ENCODE measurements at places on chromosomes 1 and 21. TPM values are rescaled to one million over a fixed set of nuclear protein-coding genes. Genes with fewer than 3 reads are reported as not detected.

AGMAT gene
- total RNA-seq = 0.53 TPM

GSTM4 gene
- 9.9 TPM for total RNA-seq

S100A12 gene
- total RNA-seq = not detected

FALEC gene
- total RNA-seq = 0.70 TPM

BLACAT1 gene
- not detected for total RNA-seq

CNN3 gene
- total RNA-seq = 322 TPM

IL23R gene
- not detected for total RNA-seq

PLEKHA6 gene
- 0.08 TPM for total RNA-seq

RGSL1 gene
- not detected for total RNA-seq

C1QB gene
- not detected for total RNA-seq

ASTN1 gene
- not detected for total RNA-seq

RNU1-4 gene
- 2,564 TPM for total RNA-seq

TIAM1 gene
- total RNA-seq = 0.75 TPM

CD48 gene
- total RNA-seq = not detected

ZNF683 gene
- total RNA-seq = not detected

ASCL5 gene
- total RNA-seq = not detected

SELL gene
- not detected for total RNA-seq

CHRNB2 gene
- total RNA-seq = 0.23 TPM

C1orf210 gene
- 0.35 TPM for total RNA-seq

GJB3 gene
- 0.75 TPM for total RNA-seq

FAM177B gene
- not detected for total RNA-seq

LRRC38 gene
- 0.38 TPM for total RNA-seq

HSD11B1 gene
- 0.45 TPM for total RNA-seq

KNCN gene
- total RNA-seq = not detected

CFAP107 gene
- not detected for total RNA-seq

CERS2 gene
- total RNA-seq = 81.2 TPM

F5 gene
- total RNA-seq = under 0.01 TPM

KIF14 gene
- 2.0 TPM for total RNA-seq

DMRTB1 gene
- total RNA-seq = not detected

URB1 gene
- 12.5 TPM for total RNA-seq

PEAR1 gene
- total RNA-seq = 1.8 TPM

AGO1 gene
- 11.7 TPM for total RNA-seq

KIAA1614 gene
- 6.6 TPM for total RNA-seq

TMCC2 gene
- total RNA-seq = 2.3 TPM

CRNN gene
- not detected for total RNA-seq

LMX1A gene
- total RNA-seq = not detected

CYP4A22 gene
- not detected for total RNA-seq

KRTAP21-2 gene
- not detected for total RNA-seq

CSF1 gene
- 13.6 TPM for total RNA-seq

CYP2J2 gene
- total RNA-seq = not detected

FAM72C gene
- 0.23 TPM for total RNA-seq

HMCN1 gene
- total RNA-seq = 133 TPM

FABP3 gene
- 19.1 TPM for total RNA-seq

CAMSAP2 gene
- total RNA-seq = 17.7 TPM

CR1L gene
- total RNA-seq = not detected

TMEM82 gene
- not detected for total RNA-seq

CACNA1E gene
- not detected for total RNA-seq

ALX3 gene
- total RNA-seq = not detected

VASH2 gene
- total RNA-seq = 0.30 TPM

PRDM16 gene
- total RNA-seq = 11.4 TPM

FCGR3B gene
- not detected for total RNA-seq

ZBED6 gene
- 2.7 TPM for total RNA-seq

All from smooth muscle cell of the coronary artery (primary cell).